ENCODE measurements at places on chromosomes 7 and 10.
A peak's percentile ranks its signal among the peaks of the same experiment; 100 is the strongest.

DNA sequence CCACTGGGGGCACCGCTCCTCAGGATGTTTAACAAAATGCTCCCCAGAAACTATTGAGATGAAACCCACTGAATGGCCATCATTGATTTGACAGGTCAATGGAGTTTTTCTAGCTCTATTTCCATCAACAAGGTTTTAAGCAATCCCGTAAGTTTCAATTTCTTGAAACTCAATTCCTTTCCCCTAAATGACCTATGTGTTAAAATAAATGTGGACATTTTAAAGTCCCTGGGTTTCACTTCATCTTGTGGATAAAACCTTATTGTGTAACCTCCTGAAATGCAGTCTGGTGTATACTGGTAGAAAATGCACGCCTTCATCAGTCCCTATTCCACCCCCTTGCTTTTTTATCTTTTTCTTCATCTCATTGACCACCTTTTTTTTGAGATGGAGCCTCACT lies 8.9 kb upstream of the C7orf33 start:
- no peak for DNase-seq

- DNase-seq = no peak
Observed at GRCh38 chr7:5557920-5558401, 134.3 kb upstream of the TNRC18 start.

GRCh38 chr10:1188558-1189135 lies 132.5 kb downstream of the WDR37 start:
- peak; percentile 25 for DNase-seq

DNA sequence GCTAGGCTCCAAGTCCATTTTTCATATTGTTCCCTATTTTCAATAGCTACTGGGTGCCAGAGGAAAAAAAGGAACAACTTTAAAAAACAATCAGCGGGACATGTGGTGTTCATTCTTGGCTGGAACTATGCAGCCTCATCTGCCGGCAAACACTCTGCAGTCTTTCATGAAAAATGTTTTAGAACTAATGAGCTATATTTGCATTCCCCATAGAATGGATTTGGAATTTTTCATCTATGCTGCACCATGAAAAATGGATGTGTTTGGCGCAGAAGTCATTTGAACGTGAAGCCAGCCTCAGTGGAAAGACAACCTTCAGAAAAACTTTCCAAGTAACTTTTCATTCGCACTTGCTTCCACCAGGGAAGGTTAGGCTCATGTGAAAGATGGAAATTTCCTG lies 270.5 kb downstream of the SKAP2 start:
- DNase-seq = no peak

DNA sequence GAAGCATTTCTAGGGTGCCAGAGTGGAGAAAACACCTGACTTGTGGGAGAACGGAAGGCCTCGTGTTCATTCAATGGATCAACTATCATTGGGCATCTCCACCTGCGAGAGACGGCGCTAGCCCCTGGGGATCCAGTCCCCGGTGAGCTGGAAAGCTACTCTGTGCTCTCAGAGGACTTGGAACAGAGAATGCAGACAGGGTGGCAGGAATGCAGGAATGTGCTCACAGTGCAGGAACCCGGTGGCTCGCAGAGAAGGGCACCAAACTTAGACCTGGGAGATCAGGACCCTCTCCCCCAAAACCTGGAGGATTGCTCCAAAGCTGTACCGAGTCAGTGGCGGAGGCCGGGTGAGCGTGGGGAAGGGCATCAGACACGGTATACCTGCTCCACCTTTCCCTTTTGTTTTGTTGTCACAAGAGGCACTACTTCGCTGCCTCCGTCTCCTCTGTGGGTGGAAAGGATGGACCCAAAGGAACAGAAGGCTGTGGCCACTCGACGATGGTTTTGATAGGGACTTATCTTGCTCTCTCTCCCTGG lies 569.0 kb upstream of the C7orf33 start:
- no peak for DNase-seq

- DNase-seq = no peak
Observed at GRCh38 chr7:43834463-43835251, 34.7 kb downstream of the MRPS24 start.

- DNase-seq = peak; percentile 60
Observed at GRCh38 chr10:9305018-9305655, 1250.6 kb downstream of the GATA3 start.

- DNase-seq = peak; percentile 96
Observed at GRCh38 chr7:138738551-138739335, 37.6 kb upstream of the SVOPL start.

DNA sequence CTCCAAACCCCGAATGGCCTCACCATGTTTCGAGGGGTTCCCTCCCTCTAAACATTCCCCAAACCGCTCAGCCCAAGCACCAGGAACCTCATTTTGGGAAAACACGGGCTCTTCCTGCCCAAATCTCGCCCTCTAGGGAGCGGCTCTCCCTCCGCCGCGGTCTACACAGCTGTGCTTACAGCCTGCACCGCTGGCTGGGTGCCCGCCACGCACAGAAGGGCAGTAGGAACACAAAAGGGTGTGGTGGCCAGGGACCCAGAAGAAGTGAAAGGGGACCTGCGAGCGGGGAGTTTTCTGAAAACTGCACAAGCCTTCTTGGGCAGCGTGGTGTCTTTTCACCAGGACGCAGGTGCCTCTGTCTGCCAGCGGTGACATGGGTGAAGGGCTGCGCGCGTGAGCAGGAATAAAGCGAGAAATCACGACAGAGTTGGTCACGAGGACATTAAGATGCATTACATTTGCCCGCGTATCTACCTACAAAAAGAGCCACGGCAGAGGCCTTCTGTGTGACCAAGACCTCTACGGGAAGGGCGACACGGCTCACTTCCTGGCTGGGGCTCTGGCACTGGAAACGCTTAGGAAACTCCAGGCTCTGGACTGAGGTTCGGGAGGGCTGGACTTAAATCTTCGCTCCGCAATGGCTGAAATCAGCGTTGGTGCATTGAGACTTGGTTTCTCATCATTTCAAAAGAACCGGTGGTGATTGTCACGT lies 171.7 kb downstream of the LSM5 start:
- peak; percentile 21 for DNase-seq

DNA sequence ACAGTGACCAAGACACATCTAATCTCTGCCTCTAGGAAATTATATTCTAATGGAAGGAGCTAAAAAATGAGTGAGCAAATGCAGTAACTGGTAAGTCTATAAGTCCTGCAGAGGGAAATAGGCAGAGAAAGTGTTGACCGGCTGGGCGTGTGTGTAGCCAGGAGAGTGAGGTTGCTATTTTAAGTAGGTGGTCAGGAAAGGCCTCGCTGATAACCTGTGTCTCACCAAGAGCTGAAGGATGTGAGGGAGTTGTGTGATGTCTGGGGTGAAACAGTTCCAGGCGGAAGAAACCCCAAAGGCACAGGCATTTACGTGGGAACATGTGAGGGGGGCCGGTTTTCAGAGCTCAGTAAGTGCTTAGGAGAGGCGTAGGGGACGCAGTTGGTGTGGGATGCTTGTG lies 54.8 kb downstream of the BAMBI start:
- DNase-seq = no peak

DNA sequence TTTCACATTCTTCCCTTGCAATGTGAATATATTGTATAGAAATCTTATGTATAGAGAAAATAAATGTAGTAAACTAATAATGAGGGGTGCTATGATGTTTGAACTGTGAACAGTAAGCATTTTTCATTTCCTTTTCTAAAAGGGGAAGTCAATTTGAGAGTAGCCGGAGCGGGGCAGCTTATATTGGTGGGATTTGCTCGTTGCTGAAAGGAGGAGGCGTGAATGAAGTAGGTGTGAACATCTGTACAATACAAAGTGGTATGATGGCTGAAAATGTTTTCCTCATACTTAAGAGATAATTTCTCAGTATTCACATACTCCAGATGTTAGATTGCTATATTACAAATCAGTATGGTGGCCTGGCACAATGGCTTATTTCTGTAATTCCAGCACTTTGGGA lies 87.1 kb downstream of the SRI start:
- no peak for DNase-seq

DNA sequence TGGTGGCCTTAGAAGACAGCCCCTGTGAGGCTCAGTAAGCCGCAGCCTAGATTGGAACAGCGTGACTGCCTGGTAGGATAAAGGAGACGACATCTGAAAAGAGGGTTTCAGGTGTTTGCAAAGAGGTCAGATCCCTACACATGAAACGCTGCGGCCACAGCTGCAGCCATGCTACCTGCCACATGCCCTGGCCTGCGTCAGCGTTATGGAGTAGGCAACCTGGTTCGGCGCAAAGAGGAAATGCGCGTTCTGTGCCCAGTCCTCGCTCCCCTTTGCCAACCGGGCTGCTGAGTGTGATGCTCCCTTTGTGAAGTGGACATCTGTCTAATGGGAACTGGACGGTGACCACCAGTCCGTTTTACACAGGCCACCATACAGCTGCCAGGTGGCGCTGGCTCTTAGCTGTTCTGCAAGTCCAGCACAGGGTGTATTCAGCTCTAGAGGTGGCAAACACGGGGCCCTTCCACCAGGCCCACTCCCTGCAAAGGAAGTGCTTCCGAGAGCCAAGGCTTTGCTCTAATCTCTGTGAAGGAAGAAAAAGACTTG lies 160.3 kb downstream of the CELF2 start:
- no peak for DNase-seq

GRCh38 chr7:30594048-30594539 lies 584 bp upstream of the GARS1 start:
- DNase-seq = no peak

DNA sequence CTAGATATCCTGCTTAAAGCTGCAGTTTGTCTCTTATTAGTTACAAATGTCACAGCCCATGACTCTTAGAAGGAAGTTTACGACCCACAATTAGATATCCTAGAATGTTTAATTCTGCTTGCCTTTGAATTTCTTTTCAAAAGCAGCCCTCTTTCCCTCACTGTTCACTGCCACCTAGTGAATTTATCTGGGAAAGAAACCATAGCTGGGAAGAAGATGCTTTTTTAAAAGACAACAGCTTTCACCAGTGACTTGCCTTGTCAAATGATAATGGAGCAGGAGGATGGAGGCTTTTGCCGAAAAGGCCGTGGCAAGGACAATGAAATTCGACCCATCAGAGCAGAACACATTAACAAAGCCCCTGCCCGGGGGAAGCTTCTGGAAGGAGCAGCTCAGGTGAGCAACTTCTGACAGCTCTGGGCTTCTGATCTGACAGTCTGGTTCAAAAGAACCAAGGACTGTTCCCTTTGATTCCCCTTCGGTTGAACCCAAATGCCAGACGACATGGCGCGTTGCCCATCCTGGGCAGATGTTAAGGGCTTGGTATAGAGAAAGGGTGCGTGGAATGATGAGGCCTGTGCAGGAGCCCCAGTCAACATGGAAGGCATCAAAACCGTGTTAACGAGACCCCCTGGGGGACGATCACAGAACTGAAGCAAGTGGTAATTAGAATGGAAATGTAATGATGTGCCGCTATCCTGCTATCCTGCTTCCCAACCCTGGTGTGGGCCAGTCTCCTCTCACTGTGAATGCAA lies 236.8 kb downstream of the FRMD4A start:
- peak; percentile 83 for DNase-seq

DNA sequence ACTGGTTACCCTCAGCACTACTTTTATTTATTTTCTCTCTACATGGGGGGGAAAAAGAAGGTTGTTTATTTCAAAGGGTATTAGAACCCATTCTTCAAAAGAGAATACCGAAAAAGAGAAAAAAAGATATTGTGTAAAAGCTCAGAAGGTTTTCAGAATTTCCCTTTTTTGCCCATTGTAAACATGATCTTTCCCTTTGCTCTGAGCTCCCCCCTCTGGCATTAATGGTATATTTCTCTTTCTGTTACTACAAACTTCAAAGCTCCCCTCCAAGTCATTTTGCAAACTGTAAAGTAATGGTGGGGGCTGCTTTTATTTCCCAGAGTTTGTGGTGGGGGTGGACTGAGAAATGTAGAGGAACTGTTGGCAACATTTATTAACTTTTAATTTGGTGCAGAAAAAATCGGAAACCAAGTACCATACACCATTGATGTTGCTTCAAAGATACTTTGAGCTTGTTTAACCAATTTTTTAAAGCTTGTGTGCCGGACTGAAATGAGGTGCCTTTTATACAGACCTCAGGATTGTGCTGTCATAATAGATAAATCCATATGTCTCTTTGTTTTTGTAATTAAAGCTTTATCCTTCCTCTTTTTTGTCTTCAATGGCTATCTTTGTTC lies 181.5 kb downstream of the EXOC4 start:
- peak; percentile 63 for DNase-seq

DNA sequence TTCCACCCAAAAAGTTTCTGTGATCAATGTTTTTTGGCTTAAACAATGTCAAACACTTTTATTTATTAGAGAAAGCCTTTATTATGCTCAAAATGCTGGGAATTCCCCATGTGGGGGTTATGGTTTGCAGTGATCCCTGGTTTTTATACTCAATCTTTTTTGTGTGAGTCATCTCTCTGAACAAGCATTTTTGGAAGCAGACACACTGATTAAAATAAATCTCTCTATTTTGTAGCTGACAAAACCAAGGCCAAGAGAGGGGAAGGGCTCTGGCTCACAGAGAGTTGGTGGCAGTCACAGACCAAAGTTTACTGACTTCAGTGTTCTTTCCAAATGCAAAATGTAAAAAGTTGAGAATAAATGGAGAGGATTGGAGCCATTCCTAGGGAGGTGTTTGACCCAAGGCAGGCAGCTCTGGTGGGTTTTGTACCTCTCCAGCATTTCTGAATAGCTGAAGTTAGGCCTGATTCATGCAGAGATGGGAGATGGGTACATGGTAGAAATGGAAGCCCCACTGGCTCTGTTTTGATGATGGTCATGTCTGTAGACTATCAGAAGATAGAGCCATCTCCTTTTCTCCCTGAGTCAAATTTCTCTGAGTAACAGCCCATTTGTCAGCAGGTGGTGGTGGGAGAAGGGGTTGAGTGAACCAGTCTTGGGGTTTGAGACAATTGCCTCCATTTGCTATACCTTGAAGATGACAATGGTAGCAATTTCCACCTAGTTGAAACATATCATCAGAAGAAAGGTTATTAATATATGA lies 45.4 kb upstream of the NAMPT start:
- DNase-seq = no peak

Data from brain (organoid and tissue), 16 donors.